PC-9 (cell line): ENCODE measurements at places on chromosomes 5 and 9.
A peak's percentile ranks its signal among the peaks of the same experiment; 100 is the strongest.

DNA sequence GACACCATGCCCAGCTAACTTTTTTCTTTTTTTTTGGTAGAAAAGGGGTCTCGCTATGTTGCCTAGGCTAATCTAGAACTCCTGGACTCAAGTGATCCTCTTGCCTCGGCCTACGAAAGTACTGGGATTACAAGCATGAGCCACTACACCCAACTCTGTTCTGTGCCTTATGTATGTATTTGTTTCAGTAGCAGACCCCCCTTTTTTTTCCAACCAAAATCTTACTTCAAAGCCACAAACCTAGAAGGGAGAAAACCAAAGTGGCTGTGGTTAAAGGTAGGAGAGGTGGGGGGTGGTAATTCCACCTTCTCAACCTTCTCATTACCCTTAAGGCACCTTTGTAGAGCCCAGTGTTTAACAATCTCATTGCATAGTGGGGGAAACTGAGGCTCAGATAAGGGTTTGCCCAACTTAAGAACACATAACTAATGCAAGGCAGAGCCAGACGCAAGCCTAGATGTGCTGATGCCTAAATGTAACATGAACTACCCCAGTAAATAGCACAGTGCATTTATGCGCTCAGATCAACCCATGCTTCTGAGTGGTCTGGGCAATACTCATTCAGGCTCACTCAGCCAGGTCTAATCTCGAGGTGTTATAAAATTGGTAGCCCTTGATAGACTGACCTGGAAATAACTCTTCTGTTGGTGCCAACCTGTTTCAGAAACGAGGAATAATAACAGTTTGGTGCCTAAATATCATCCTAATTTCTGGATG is 33.0 kb downstream of the ITK start:
- peaks cover 28% of the 10 kb centered on the region for H3K27me3 ChIP-seq
- no peaks in the 10 kb centered on the region for H3K36me3 ChIP-seq
- no peak overlapping the region for H3K4me3 ChIP-seq
- DNase-seq, result no peak
- H3K4me1 ChIP-seq, result no peaks in the 10 kb centered on the region

DNA sequence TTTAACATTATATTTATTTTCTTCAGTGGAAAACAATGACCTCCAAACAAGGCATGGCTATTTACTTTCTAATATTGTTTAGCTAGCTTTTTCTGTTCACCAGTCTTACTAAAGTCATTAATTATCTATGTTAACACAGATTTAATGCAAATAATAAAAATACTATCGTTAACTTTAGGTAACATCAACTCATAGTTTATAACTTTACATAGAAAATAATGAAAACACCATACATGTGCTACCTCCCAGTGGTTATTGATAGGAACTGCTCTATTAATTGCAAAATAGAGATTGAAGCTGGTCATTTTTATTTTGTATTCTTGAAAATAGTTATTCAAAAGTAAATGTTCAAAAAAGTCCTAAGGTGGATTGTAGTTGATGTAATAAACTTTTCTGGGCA is 78.3 kb upstream of the HCN1 start:
- no peaks in the 10 kb centered on the region for H3K36me3 ChIP-seq
- no peaks in the 10 kb centered on the region for H3K27me3 ChIP-seq
- no peak overlapping the region for H3K27ac ChIP-seq

DNA sequence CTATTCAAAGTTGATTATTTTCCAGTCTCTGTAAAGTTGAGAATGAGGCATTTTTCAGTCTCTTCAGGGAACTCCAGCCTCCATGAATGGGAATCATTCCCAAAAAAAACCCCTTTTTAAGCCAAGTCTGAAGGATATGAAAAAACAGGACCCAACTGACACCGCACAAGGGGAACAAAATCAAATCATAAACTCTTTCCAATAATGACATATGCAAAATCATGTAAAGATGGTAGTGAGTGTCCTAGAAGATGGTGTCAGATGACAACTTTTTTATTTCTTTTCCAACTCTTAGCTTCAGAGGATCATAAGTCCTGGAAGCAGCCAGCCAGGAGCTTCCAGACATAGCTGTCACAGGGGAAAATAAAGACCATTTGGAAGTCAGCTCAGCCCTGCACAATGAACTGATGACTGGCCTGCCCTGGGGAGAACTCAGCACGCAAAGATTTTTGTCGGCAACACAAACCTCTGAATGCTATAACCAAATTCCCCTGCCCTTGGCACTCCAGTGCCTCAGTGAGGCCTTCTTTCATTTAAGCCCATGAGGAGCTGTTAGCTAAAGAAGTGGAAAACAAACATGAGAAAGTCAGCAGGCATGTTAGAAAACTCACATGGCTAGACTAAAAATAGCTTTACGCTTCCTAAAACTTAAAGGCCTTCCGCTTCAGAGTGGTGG is 85.4 kb downstream of the SLC1A3 start:
- H3K36me3 ChIP-seq, result no peaks in the 10 kb centered on the region
- H3K4me3 ChIP-seq, result no peak overlapping the region
- no peak overlapping the region for H3K27ac ChIP-seq
- peak; percentile 30 for DNase-seq

DNA sequence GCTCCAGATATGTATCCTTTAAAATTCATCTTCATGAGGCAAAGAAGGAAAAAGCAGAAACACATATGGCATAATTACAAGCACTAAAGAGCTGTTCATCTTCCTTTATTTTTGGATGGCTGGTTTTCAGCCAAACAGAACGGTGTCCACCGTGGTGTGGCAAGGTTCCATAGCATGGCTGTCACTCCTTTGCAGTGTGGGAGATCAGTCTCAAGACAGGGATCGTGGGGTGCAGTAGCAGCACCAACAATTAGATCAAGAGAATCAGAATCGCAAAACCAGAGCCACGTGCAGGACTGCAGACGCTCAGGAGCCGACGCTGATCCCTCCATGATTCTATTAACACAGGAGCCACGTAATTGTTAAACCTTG is 79.5 kb downstream of the SEMA4D start:
- no peaks in the 10 kb centered on the region for H3K27me3 ChIP-seq
- no peaks in the 10 kb centered on the region for H3K4me1 ChIP-seq
- H3K4me3 ChIP-seq, result no peak overlapping the region
- DNase-seq, result no peak
- no peak overlapping the region for H3K27ac ChIP-seq
- H3K36me3 ChIP-seq, result no peaks in the 10 kb centered on the region

DNA sequence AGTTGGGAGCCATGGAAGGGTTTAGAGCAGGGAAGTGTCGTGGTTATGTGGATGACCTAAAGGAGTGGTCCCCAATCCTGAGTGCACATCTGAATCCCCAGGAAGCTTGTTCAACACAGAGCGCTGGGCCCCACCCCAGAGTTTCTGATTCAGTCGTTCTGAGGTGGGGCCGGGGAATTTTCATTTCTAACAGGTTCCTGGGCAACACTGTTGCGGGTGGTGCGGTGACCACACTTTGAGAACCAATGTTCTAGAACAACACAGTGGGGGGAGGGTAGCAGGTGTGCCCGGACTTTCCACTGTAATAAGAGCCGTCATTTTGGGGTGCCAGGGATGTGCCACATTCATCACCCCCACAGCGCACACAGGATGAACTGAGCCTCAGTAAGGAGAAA is 39.3 kb downstream of the DUSP1 start:
- H3K36me3 ChIP-seq, result no peaks in the 10 kb centered on the region
- H3K4me3 ChIP-seq, result no peak overlapping the region
- H3K27me3 ChIP-seq, result no peaks in the 10 kb centered on the region
- no peak overlapping the region for H3K27ac ChIP-seq
